CD4-positive, alpha-beta T cell treated with Interleukin-6 at 100 ng/mL for 8 hours (primary cell): ENCODE measurements at places on chromosomes 4 and X.

- no peak for DNase-seq
Measured at GRCh38 chr4:93764639-93765246, 63.8 kb upstream of the ATOH1 start.

DNA sequence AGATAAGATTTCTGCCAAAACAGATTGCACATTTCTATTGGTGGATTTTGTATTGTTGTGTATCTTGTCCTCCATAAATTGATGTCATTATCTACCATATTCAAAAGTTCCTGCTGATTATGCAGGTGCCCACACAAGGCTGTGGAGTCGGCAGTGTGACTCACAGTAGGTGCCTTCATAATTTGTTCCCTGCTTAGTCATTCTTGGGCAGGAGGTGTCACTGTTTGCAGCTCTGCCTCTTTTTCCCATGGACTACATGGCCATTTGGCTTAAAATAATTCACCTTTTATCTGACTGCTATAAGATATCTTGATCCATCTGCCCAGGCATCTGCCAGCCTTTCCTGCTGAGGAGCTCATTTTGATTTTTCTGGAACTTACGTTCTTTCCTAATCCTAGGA is 33.6 kb upstream of the ENPEP start:
- DNase-seq, result no peak

GRCh38 chr4:148495463-148495862 is 53.2 kb upstream of the NR3C2 start:
- no peak for DNase-seq

GRCh38 chr4:168162604-168163003 is 70.3 kb downstream of the ANXA10 start:
- DNase-seq, result no peak

DNA sequence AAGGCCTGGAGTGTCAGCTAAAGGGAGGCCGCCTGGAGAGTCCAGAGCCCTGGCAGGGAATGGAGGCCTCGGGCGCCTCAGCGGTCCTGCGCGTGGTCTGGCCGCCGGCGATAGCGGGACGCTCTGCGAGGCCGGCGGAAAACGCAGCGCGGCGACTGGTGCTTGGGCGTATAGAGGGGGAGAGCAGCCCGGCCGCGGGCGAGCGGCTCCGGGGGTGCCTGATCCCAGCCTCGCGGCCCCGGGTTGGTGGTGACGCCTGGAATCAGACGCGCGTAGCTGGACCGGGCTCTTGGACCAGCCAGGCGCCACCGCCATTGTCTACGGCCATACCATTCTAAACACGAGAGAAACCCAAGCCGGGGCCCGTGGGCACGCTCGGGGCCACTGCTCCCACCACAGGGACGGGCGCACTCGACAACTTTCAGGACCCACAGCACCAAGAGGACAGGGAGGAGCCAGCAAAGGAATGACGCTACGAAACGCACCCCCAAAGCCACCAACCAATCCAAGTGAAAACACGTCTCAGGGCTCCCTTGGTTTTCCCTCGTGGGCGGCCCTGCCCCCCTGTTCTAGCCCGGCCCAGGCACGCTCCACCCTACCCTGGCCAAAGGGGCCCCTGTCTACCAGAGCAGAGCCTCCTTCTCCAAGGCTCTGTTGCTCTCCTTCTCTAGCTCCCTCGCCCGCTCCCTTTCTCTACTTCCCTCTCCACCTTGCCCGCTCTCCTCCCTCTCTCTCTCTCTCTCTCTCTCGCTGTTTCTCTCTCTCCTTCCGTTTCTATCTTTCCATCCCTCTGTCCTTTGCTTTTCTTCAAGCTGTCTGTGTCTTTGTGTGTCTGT is 7.8 kb downstream of the FRG2 start:
- no peak for DNase-seq

- no peak for DNase-seq
Measured at GRCh38 chrX:120512222-120512621, 43.1 kb upstream of the LAMP2 start.

GRCh38 chrX:37684426-37684825 is 1.2 kb upstream of the XK start:
- DNase-seq, result no peak

- no peak for DNase-seq
Measured at GRCh38 chrX:129738466-129739308, at the start of gene XPNPEP2. Gene XPNPEP2, plus strand, starts transcription at chrX:129738979. Its CDS starts 235 bp downstream, at chrX:129739214.

- DNase-seq, result no peak
Measured at GRCh38 chrX:150063138-150063518, 124.8 kb upstream of the EOLA2 start.

GRCh38 chrX:129145385-129145784 is 377.9 kb downstream of the SMARCA1 start:
- no peak for DNase-seq

GRCh38 chrX:30301208-30301607 is 8.0 kb downstream of the NR0B1 start:
- no peak for DNase-seq

GRCh38 chr4:166017804-166018203 is 144.8 kb downstream of the TLL1 start:
- no peak for DNase-seq

DNA sequence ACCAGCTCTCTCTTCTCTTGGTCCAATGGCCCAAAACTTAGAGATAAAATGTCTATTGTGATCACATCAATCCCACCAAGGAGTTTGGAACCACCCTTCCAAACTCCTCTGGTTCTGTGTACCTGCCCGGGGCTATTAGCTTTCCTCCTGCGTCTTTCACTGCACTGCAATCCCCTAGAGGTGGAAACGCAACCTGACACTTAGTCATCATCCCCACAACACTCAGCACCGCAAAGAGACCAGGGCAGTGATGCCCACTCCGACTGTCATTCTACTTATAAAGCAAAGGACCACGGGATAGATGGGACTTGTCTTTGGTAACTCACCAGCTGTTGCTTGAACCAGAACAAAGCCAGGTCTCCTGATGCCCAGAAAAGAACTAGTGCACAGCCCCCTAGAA is 22.0 kb downstream of the AFAP1 start:
- no peak for DNase-seq

DNA sequence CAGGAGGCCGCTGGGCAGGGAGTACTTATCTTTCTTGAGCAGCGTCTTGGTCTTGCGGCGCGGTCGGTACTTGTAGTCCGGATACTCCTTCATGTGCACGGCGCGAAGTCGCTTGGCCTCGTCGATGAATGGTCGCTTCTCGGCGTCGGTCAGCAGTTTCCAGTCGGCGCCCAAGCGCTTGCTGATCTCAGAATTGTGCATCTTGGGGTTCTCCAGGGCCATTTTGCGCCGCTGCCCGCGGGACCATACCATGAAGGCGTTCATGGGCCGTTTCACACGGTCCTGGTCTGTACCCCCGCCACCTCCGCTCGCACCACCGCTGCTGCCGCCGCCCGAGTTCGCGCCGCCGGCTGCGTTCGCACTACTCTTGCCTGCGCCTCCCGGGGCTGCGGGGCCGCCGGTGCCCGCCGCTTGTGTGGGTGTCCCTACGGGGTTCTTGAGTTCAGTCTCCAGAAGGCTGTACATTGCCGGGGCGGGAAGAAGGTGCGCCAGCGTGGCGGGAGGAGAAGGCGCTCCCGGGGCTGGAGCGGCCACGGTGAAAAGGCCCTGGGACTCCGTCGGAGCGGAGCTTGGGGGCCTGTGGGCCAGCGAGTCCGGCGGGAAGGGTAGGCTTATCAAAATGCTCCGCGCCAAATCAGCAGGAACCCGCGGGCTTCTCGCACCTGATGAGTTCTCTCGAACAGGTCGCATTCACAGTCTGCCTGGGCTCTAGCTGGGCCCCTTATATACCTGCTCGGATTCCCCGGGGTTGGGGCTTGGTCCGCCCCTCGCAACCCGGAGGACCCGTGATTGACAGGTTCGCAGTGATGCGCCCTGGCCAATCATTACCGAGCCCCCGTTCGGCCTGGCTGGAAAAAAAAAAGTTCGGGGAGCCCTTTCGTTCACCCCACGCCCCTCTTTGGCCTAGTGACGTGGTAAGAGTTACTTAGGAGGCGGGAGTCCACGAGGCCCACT is at the start of gene SOX3:
SOX3 (minus strand) TSS at position 699 of the 954 bp plus-strand sequence; CDS start at position 690, 9 bp downstream.
- DNase-seq, result no peak

GRCh38 chr4:127632420-127633403 is at the start of gene INTU:
Gene INTU, plus strand, starts transcription at chr4:127632957. Its CDS starts 78 bp downstream, at chr4:127633035.
- DNase-seq, result no peak

DNA sequence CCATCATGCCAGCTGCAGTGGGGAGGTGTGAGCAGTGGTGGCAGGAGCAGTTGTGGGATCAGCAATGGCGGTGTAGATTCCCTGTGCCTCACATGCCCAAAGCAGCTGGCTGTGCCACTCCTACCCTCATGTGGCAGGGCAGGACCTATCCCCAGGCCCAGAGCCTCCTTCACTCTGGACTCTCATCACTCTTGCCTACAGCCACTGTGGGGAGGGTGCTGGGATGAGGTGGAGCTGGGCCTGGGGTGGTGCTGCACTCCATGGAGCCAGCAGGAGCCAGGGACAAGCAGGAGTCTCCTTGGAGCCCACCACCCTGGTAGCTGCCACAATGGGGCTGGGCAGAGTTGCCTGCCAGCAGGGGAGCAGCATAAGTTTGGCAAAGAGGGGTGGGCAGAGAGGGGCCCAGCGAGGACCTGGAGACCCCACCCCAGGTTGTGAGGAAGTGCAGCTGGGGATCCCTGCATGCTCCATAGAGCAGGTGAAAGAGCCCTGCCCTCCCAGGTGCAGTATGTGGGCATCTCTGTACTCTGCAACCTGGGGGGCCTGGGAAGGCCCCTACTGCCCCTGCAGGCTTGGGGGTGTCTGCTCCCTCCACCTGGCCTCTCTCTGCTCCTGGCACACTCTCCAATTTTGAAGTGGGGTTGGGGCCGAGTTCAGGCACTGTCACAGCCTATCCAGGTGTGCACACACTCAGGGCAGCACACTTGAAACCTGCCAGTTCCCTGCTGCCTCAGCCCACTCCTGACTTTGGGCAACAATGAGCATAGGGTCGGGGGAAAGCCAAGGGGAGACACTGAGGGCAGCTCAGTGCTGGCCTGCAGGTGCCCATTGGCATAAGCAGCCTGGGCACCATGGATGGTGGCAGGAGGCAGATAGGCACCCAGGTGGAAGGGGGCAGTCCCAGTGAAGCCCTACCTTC is 74.0 kb upstream of the INTU start:
- DNase-seq, result no peak

GRCh38 chrX:135315864-135316263 is 6.6 kb downstream of the ETDC start:
- no peak for DNase-seq

DNA sequence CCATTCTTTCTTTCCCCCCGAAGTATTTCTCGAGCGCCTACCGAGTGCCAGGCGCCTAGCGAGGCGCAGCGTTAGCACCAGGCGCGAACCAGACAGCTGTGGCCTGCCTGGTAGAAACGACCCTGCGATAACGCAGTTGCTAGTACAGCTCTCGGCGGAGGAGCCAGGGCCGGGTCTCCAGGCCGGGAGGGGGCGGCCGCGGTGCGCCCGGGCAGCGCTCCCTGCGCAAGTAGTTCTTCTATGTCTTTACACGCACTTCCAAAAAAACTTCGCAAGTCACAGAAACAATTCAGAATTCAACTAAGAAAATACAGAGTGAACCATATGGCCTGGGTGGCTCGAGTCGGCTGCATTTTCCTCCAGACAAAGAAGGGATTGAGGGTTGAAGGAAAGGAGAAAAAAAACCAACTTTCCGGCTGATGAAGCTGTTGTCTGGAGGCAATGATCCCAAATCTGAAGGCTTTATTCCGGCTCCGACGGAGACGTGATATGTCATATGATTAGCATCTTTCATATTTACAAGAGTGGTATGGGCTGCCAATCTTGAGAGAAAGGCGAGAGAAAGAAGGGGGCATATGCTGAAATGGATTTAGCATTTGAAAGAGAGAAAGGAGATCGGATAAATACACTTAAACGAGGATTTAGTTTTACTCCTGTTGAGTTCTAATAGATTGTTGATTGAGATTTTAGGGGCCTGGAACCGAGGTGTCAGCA is 7.2 kb upstream of the NEUROG2 start:
- DNase-seq, result peak; percentile 30

DNA sequence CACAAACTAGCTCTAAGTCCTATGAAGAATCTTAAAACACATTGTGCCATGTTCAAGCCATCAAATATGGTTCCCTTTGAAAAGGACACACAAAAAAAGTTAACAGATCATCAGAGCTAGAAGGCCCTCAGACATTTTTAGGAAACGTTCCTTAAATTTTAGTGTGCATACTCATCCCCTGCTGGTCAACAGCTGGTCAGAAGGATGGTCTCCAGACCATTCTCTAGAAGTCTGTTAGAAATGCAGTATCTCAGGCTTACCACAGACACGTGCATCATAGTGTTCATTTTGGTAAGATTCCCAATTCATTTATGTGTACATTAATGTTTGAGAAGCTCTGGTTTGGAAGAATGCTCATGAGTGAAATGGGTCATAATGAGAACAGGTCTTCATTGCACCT is 523.1 kb downstream of the INPP4B start:
- no peak for DNase-seq

GRCh38 chr4:147546349-147546748 is 65.5 kb downstream of the EDNRA start:
- DNase-seq, result no peak

GRCh38 chr4:177737387-177737940 is 295.2 kb upstream of the AGA start:
- DNase-seq, result no peak

GRCh38 chr4:125115476-125115875 is 199.3 kb upstream of the FAT4 start:
- DNase-seq, result no peak

GRCh38 chrX:107454302-107454701 is 4.8 kb downstream of the FRMPD3 start:
- no peak for DNase-seq

GRCh38 chr4:89101256-89102161 is 9.8 kb upstream of the TIGD2 start:
- DNase-seq, result no peak

- DNase-seq, result no peak
Measured at GRCh38 chr4:5928274-5928673, 35.4 kb upstream of the CRMP1 start.

DNA sequence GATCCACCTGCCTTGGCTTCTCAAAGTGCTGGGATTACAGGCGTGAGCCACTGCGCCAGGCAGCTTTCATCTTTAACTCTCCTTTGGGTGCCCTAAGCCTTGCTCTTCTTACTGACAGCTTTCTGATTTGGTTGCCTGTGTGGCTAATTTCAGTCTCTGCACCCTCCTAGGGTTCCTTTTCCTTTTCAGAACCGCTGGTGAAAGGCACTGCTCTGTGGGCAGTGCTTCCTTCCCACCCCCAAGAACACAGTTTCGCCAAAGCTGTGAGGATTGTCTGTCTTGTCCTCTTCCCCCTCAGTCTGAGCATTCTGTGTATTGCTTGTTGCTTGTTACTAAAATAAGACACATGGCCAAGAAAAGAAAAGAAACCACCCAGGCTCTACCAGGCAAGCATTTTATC is 101.4 kb upstream of the FRMPD3 start:
- no peak for DNase-seq

GRCh38 chr4:140609548-140610425 is 41.0 kb upstream of the UCP1 start:
- DNase-seq, result no peak

DNA sequence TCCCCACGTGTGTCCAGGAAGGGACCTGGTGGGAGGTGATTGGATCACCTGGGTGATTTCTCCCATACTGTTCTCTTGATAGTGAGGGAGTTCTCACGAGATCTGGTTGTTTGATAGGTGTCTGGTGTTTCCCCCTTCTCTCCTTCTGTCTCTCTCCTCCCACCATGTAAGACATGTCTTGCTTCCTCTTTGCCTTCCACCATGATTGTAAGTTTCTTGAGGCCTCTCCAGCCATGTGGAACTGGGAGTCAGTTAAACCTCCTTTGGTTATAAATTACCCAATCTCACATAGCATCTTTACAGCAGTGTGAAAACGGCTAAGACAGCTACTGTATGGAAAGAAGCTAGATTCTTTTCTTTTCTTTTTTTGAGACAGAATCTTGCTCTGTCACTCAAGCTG is 21.6 kb upstream of the FGG start:
- DNase-seq, result no peak
